ENCODE measurements at places on chromosomes 3 and 15.

GRCh38 chr3:72544239-72544638, 304.0 kb downstream of the SHQ1 start:
- DNase-seq, result no peak

- DNase-seq, result no peak
Observed at GRCh38 chr15:28260722-28261121, 61.3 kb downstream of the HERC2 start.

GRCh38 chr3:48592519-48593087, 2.5 kb downstream of the COL7A1 start:
- no peak for DNase-seq

DNA sequence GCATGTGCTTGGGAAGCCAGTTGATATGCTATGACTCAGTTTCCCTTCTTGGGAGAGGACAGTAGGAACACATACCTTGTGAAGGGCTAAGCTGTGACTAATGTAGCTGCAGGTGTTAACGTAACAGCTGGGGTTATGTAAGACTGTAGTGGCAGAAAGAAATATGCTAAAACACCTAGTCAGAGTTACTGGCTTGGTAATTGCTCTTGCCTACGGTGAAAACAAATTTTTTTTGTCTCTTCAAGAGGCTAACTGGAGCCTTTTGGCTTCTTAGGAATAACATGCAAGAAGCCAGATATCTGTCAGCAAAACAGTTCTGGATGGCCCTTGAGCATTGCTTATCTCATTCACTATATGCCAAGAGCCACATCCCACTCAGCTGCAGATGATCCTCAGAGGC, 1.4 kb downstream of the MAPKBP1 start:
- DNase-seq, result no peak

DNA sequence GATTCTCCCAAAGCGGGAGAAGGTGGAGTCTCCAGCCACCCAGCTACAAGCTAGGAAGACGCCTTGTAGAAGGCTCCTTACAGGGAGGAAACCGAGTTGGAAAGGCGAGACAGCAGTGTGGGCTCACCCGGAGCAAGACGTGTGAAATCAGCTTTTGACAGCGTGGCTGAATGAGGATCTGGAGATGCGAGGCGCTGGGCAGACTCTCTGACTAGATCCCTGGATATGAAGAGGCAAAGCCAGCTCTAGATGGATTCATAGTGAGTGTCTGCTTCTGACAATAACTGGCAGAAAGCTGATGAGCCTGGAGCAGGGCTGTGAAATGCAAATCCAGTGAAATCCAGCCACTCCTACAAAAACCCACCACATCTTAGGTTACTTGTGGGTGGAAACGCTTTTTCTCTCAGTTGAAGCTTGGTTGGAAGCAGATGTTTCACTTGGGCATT, 41.0 kb downstream of the GOLGA6A start:
- DNase-seq, result peak; percentile 80

- DNase-seq, result no peak
Observed at GRCh38 chr3:181610973-181611265, 100.8 kb upstream of the SOX2 start.

GRCh38 chr3:113791381-113791780, 44.5 kb downstream of the ATP6V1A start:
- no peak for DNase-seq

DNA sequence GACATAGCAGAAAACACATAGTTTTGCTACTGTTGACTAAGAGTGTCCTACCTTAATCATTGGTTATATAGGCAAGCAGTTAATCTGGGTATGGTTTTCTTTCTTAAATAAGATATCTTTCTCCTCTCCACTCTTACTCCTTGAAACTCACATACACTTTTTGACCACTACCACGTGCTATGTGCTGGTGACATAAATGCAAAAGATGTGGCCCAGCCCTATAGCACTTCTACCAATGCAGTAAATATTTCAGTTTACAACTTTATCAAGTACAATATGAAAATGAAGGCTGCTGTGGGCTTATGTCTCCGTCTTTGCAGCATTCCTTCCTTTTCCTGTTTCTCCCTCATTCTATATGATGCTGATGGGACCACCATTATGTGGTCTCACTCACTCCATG, 410.2 kb upstream of the CFAP20DC start:
- no peak for DNase-seq

DNA sequence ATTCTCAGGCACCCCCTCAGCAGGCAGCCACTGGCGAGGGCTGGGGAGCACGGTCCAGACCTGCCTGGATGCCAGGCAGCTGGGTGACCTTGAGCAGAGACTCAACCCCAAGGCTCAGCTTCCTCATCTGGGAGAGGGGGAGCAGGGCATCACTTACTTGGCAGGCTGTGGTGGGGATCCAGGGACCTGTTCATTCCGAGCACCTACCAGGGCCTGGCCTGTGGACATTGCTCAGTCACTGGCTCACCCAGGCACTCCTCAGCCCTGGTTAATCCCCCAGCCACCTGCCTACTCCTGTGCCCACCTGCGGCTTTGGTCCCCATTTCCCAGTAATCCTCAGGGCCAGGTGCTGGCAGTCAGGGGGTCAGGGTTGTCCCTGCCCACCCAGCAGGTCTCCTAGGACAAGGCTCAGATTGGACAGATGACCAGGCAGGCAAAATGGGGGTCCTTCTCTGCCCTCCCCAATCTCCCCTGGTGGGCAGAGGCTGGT, 9.3 kb upstream of the RPL29 start:
- no peak for DNase-seq

DNA sequence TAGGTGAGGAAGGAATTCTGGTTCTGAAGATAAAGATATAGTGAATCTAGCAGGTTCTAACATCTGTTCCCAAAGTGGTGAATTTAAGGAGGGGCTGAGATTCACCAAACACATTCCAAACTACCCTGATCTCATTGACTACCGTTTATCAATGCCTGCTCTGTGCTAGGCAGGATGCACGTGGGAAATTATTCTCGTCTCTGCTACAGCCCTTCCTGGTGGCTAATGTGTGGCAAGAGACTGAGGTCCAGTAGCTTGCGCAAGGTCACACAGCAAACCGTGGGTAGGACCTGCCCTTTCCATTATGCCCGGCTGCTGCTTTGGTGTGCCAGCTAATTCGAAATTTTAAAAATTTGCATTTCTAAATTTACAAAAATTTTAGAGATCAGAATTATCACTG, 209.5 kb upstream of the TRIM42 start:
- no peak for DNase-seq

DNA sequence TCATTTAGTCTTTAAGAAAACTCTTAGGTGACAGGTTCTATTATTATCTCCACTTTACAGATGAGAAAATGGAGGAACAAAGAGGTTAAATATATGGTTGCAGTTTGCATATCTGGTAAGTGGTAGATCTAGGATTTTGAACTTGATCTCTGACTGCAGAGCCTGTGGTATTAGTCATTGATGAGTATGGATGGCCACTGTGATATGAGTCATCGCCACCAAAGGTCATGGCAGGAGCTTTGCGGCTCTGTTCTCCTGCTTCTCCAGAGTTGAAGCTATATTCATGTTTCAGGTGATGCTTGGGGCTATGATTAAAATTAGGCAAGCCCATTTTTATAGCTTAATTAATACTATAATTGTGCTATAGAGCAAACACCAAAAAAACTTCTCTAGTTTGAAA, 306.2 kb upstream of the DPPA4 start:
- peak; percentile 4 for DNase-seq

GRCh38 chr3:100426067-100426682, 24.8 kb downstream of the LNP1 start:
- no peak for DNase-seq

DNA sequence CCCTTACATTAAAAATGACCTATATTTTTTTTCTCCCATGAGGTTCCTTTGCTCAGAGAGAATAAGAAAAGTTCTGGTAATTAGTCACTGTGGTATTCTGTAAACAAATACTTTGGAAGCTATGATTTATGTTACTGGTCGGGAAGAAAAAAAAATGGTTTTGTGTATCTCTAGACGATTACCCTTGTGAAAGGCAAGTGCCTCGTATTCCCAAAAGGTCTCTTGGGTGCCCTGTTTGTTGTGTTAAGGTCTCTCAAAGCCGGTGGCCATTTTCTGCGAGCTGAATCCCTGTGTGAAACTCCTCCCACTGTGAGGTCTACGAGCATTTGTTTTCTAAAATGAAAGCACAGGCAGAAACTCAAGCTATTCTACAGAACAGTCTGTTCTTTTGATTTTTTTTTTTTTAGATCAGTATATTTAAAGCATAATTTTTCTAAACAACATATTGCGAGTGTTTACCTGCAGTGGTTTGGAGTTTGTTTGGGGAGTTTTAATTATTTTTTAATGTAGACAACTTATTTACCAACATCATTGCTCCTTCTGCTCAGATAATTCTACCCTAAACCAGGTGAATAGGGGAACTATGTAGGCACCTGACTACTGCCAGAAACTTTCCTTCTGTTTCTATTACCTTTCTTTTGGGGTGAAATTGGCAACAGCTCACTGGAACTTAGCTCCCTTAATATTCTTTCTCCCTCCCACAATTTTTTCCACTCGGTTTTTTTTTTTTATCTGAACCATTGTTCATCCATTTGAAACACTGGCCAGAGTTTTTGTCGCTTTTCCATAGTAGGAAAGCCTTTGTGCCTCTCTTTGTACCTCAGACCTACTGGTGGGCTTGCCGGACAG, 44.0 kb downstream of the ZBTB38 start:
- peak; percentile 84 for DNase-seq

DNA sequence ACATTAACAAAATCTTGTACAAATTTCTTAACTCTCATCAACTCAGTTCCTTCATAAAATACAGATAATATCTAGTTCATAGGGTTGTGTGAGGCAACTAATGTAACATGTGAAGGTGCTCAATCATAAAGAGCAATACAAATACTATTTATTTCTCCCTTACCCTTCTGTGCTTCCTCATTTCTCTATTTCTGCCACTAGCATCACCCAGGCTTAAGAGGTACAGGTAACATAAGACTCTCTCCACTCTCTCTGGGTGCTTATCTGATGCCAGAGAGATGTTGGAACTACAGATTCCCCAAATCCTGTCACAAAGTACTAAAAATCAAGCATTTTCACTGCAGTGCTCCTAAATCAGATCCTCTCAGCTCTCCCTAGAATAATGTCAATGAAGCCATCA, 74.9 kb downstream of the DPH6 start:
- DNase-seq, result no peak

GRCh38 chr3:96734273-96735009, 80.0 kb upstream of the EPHA6 start:
- DNase-seq, result no peak

- peak; percentile 14 for DNase-seq
Observed at GRCh38 chr15:50523851-50524251, 22.6 kb downstream of the USP50 start.

DNA sequence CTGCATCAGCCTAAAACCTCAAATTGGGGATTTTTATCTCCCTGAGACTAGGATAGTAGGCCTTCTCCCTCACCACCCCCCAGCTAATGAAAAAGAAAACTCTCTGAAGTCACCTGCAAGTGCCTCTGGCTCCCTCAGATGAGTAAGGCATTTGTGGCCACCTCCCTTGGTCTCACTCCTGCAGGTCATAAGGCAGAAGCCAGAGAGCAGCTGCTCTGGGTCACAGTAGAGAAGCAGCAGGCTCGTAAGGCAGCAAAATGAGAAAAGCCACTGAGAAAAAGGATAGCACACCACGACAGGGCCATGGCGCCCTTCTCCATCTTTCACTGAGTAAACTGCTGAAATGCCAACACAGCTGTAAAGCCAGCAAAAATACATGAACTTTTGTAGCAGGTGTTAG, 296.7 kb upstream of the DPH6 start:
- no peak for DNase-seq

GRCh38 chr15:31376511-31376910, 49.9 kb downstream of the KLF13 start:
- no peak for DNase-seq

DNA sequence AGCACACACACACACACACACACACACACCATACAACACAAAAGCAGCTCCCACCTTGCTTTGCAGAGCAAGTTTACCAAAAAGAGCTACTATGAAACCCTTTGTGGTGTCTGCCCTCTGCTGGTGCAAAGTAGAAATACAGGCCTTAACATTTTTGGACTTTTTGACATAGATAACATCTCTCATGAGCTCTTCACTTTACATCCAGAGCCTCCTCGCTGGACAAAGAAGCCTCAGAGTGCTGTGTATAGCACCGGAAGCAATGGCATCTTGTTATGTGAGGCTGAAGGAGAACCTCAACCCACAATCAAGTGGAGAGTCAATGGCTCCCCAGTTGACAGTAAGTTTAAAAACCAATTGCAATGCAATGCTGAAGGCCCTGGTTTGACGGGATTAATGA, 157.9 kb downstream of the CHL1 start:
- DNase-seq, result peak; percentile 27

- peak; percentile 91 for DNase-seq
Observed at GRCh38 chr3:99637368-99638111, 854 bp upstream of the COL8A1 start.

DNA sequence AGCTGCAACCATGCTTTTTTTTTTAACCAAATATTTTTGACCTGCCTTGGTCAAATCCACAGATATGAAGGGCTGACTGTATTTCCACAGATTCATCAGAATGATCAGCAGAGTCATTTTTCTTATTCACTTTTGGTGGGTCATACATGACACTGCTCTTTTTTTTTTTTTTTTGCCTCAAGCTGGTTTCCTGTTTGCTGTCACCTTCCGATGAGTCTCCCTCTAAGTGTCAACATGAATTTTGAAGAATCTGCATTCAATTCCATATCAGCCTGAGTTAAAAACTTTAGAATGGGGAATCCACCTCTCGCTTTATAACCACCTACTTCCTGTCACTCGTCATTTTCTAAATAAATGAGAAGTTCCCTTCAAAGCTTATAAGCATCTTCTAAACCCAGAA, 2.2 kb upstream of the SLC12A8 start:
- peak; percentile 34 for DNase-seq

GRCh38 chr3:103403191-103403590, 968.4 kb downstream of the ZPLD1 start:
- no peak for DNase-seq

- peak; percentile 63 for DNase-seq
Observed at GRCh38 chr3:71101626-71102025, 481.9 kb downstream of the FOXP1 start.

GRCh38 chr3:52240059-52240885, 1.3 kb upstream of the TWF2 start:
- DNase-seq, result peak; percentile 91

- DNase-seq, result no peak
Observed at GRCh38 chr3:147483578-147483977, 74.4 kb downstream of the ZIC1 start.

DNA sequence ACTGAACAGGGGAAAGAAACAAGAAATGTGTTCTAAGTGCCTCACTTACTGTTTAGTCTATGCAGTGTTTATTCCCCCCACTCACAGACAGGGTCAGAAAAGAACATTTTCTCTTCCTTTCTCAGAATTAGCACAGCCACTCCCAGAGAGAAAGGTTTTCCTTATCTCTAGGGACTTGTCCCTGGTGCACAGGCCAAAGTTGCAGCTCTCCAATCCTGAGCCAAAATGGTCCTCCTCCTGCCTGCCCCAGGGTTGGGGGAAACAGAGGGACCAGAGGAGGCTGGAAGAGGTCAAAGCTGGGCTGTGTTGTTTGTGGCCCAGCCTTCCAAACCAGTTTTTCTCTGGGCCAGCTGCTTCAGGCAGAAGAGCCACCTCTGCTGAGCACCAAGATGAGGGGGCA, 12.0 kb downstream of the RAB6B start:
- DNase-seq, result no peak

- no peak for DNase-seq
Observed at GRCh38 chr3:156389449-156389950, 165.4 kb downstream of the SSR3 start.

- DNase-seq, result peak; percentile 58
Observed at GRCh38 chr3:152524198-152525140, 255.7 kb downstream of the MBNL1 start.
